ENCODE measurements at places on chromosomes 16 and 17.
A peak's percentile ranks its signal among the peaks of the same experiment; 100 is the strongest.

DNA sequence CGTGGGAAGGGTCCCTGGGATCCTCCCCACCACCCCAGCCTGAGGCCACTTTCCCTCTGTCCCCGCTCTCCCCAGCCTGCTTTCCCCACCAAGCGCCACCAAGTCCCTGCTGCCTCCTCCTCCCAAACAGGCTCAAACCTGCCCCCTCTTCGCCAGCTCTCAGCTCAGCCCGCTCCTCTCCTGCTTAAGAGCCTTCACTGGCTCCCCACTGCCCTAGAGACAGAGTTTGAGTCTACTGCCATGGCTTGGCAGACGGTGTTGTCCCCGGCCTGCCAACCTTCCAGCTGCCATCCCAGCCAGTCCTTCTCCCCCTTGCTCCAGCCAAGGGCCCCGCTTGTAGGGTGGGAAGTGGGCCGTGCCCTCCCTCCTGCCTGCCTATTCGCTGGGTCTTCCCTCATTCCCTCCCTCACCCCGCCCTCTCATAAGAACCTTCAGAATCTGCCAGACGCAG, 11.1 kb downstream of the IL4R start:
- no peak for DNase-seq

DNA sequence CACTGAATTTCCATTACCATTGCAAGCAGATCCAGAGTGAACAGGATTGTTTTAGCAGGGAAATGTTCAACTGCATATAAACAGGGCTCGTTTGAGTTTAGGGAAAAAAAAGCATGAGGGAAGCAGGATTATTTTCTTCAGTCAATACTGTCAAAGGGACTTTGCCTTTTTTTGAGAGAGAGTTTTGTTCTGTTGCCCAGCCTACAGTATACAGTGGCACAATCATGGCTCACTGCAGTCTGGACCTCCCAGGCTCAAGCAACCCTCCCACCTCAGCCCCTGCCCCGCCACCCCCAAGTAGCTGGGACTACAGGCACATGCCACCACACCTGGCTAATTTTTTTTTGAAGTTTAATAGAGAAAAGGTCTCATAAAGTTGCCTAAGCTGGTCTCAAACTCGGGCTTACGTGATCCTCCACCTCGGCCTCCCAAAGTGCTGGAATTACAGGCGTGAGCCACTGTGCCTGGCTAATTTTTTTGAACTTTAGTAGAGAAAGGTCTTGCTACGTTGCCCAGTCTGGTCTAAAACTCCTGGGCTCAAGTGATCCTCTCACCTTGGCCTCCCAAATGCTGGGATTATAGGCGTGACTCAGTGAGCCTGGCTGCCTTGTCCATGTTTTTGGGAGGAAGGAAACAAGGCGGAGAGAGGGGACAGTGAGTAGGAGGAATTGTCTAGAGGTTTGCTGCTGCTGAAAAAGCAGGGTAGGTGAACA, 14.8 kb downstream of the PKD1L3 start:
- no peak for DNase-seq

DNA sequence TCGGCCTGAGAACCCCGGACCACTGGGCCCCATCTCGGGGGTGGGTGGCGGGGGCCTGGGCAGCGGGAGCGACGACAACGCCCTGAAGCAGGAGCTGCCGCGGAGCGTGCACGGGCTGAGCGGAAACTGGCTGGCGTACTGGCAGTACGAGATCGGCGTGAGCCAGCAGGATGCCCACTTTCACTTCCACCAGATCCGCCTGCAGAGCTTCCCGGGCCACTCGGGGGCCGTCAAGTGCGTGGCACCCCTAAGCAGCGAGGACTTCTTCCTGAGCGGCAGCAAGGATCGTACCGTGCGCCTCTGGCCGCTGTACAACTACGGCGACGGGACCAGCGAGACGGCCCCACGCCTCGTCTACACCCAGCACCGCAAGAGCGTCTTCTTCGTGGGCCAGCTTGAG, 8.9 kb upstream of the SERPINF2 start:
- no peak for DNase-seq

- DNase-seq, result no peak
Measured at GRCh38 chr16:90009172-90009899, 9.9 kb downstream of the DBNDD1 start.

GRCh38 chr17:877630-878029, 95.5 kb downstream of the MRM3 start:
- DNase-seq, result no peak

- DNase-seq, result peak; percentile 75
Measured at GRCh38 chr17:41404024-41404671, 6.7 kb upstream of the KRT31 start.

- no peak for DNase-seq
Measured at GRCh38 chr17:20184181-20184580, 175.0 kb downstream of the SPECC1 start.

DNA sequence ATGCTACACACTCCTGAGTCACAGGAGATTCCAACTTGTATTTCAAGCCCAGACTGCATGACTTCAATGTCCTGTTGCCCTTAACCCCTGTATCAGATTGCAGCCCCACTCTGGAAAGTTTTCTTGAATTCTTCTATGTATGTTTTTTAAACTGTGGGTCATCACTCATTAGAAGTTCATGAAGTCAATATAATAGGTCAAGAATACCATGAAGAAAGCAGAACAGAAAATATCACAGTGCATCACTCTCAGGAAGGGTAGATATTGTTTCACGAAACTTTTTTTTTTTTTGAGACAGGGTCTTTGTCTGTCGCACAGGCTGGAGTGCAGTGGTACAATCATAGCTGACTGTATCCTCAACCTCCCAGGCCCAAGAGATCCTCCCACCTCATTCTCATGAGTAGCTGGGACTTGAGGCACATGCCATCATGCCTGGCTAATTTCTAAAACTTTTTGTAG, 20.5 kb downstream of the PRKCB start:
- no peak for DNase-seq

Measured in thyroid gland (tissue), 4 donors.